ENCODE measurements at places on chromosomes 12 and 14. TPM values are rescaled to one million over a fixed set of nuclear protein-coding genes. Genes with fewer than 3 reads are reported as not detected.

Gene SCN8A
- 4.1 TPM for total RNA-seq

Gene ERBB3
- 387 TPM for total RNA-seq

Gene COCH
- not detected for total RNA-seq

Gene LRFN5
- 1.7 TPM for total RNA-seq

Gene LMBR1L
- total RNA-seq = 34.7 TPM

Gene PITPNM2
- total RNA-seq = 22.4 TPM

Gene DBX2
- total RNA-seq = not detected

Gene ACOT2
- total RNA-seq = 26.2 TPM

Gene LIN7A
- 23.1 TPM for total RNA-seq

- H3K36me3 ChIP-seq = no peaks in the 10 kb centered on the region
- H3K4me3 ChIP-seq = no peak overlapping the region
- DNase-seq = no peak
- no peak overlapping the region for H3K27ac ChIP-seq
- no peaks in the 10 kb centered on the region for H3K4me1 ChIP-seq
- no peaks in the 10 kb centered on the region for H3K27me3 ChIP-seq
Measured at GRCh38 chr14:28867571-28867970, 101.0 kb downstream of the FOXG1 start.

- H3K4me3 ChIP-seq = no peak overlapping the region
- DNase-seq = peak; percentile 58
- no peak overlapping the region for H3K27ac ChIP-seq
- no peaks in the 10 kb centered on the region for H3K27me3 ChIP-seq
Measured at GRCh38 chr14:105203057-105203531, 22.0 kb upstream of the NUDT14 start.

GRCh38 chr12:97760601-97761000 lies 298.0 kb downstream of the RMST start:
- DNase-seq = no peak
- H3K36me3 ChIP-seq = no peaks in the 10 kb centered on the region
- H3K4me1 ChIP-seq = no peaks in the 10 kb centered on the region
- no peak overlapping the region for H3K4me3 ChIP-seq
- no peaks in the 10 kb centered on the region for H3K27me3 ChIP-seq
- H3K27ac ChIP-seq = no peak overlapping the region

- no peaks in the 10 kb centered on the region for H3K36me3 ChIP-seq
- no peak overlapping the region for H3K27ac ChIP-seq
- no peaks in the 10 kb centered on the region for H3K4me1 ChIP-seq
- DNase-seq = no peak
- H3K27me3 ChIP-seq = no peaks in the 10 kb centered on the region
Measured at GRCh38 chr12:115383668-115384067, 699.7 kb upstream of the TBX3 start.

GRCh38 chr14:53011053-53011462 lies 60.2 kb upstream of the FERMT2 start:
- no peak for DNase-seq
- H3K27ac ChIP-seq = no peak overlapping the region
- H3K27me3 ChIP-seq = no peaks in the 10 kb centered on the region
- no peaks in the 10 kb centered on the region for H3K4me1 ChIP-seq

DNA sequence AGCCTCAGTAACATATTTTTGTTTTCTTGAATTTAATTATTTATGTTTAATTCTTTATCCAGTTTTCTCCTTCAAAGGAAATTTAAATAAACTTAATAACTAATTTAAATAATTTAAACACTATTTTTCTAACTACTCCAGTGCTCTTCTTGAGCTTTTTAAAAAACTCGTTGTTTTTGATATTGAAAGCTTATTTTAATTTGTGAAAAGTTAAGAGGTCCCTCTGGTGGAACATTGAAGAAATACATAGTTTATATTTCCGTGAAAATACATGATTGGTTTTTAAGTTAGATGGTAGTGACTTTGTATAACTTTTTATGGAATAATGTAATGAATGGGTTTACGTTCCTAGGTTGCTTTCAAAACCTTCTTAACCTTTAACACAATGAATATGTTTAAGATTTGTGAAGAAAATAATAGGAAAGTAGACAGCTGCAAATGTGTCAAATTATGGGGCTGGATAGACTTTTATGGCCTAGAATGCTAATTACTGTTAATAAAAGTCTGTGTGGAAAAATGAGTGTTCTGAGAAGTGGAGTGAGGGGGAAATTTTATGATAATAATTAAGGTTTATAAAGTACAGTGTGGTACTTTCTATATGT lies 45.9 kb upstream of the MSRB3 start:
- H3K36me3 ChIP-seq = no peaks in the 10 kb centered on the region
- no peaks in the 10 kb centered on the region for H3K27me3 ChIP-seq
- no peak for DNase-seq
- H3K4me1 ChIP-seq = no peaks in the 10 kb centered on the region
- H3K27ac ChIP-seq = no peak overlapping the region

- no peaks in the 10 kb centered on the region for H3K36me3 ChIP-seq
- H3K4me3 ChIP-seq = peak overlapping the region; percentile 68
- H3K4me1 ChIP-seq = no peaks in the 10 kb centered on the region
- peak overlapping the region; percentile 82 for H3K27ac ChIP-seq
Measured at GRCh38 chr12:50924439-50925341, 27.7 kb upstream of the HIGD1C start.

- H3K36me3 ChIP-seq = no peaks in the 10 kb centered on the region
- no peaks in the 10 kb centered on the region for H3K27me3 ChIP-seq
- H3K4me1 ChIP-seq = peaks cover 9% of the 10 kb centered on the region
- no peak overlapping the region for H3K4me3 ChIP-seq
Measured at GRCh38 chr12:5506821-5507231, 74.9 kb downstream of the NTF3 start.

- DNase-seq = no peak
- no peaks in the 10 kb centered on the region for H3K4me1 ChIP-seq
- H3K27ac ChIP-seq = no peak overlapping the region
- H3K4me3 ChIP-seq = no peak overlapping the region
Measured at GRCh38 chr14:95207475-95208233, 50.3 kb upstream of the DICER1 start.

DNA sequence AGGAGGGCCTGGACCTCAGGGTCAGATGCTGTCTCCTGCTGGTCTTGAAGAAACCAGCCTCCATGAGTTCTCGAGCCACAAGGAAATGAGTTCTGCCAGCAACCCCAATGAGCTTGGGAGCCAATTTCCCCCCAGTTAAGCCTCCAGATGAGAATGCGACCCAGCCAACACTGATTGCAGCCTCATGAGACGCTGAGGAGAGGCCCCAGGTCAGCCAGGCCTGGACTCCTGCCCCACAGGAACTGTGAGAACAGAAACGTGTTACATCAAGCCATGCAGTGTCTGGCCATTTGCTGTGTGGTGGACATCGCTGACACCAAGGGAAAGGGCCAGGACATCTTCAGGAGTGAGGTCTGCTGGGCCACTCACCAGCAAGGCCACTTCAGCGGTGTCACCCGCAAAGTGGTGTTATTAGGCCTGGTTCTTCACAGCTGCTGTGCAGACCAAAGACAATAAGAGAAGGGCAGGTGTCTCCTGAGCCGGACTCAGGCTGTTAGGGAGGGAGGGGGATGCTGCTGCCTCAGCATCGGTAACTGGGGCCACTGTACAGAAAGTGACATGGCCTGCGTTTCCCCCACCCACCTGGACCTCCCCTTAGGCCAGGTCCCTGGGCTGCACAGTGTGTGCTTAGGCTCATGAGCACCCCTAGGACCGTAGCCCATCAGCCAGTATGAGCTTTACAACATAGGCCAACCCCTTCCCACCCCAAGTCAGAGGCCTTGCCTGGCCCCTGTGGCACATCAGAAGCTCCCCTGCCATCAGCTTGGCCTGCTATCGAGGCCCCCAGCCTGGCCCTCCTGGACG lies 272.4 kb upstream of the RTL1 start:
- H3K27me3 ChIP-seq = no peaks in the 10 kb centered on the region
- H3K4me3 ChIP-seq = no peak overlapping the region
- H3K36me3 ChIP-seq = no peaks in the 10 kb centered on the region
- no peak for DNase-seq

- no peaks in the 10 kb centered on the region for H3K4me1 ChIP-seq
- H3K27ac ChIP-seq = no peak overlapping the region
- H3K27me3 ChIP-seq = no peaks in the 10 kb centered on the region
- no peaks in the 10 kb centered on the region for H3K36me3 ChIP-seq
Measured at GRCh38 chr14:43894534-43894933, 612.5 kb downstream of the FSCB start.

DNA sequence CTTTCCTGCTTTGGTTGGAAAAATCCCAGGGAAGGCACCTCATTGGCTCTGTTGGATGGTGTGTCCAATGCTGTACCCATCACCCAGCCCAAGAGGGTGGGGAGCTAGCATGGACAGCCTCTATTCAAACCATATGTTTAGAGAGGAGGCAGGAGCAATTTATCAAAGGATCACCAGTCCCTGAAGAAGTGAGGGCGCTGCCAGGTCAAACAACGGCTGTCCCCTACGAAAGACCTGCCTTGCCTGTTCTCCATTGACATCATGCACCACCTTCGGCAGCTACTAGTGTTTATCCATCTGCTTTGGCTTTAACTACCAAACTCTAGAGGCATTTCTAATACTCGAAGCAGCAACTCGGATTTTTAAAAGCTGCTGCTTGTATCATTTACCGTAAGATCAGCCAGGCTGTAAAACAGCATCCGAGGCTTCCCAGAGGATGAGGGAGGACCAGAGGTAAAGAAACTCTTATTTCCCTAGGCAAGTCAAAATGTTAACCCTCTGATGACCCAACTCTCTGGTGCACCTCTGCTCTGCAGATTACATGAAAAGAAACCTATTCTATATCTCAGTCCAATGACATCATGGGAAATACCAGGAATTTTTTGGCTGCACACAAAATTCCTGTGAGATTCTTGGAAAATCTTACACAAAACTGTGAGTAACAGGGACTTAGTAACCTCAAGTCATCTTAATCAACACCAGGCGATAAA lies 720.9 kb upstream of the TBX3 start:
- H3K27ac ChIP-seq = no peak overlapping the region
- H3K36me3 ChIP-seq = no peaks in the 10 kb centered on the region
- H3K27me3 ChIP-seq = no peaks in the 10 kb centered on the region
- no peak for DNase-seq

DNA sequence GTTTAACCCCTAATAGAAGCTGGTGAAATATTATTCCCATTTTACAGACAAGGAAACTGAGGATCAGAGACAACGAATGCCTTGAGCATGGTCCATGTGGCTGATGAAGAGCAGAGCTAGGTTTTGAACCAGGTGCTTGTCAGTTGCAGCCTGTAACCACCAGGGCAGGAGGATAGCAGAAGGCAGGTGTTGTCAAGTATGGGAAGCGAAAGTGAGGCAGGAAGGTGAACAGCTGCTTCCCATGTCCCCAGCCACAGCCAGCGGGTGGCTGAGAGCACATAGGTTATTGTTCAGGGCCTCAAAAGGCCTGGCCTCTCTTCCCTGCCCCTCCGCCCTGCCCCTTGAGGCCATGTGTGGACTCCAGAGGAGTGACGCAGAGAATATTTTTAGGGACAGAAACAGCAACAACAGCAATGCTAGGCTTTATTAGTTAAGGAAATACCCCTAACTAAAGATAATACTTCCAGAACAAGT lies 39.6 kb downstream of the IQSEC3 start:
- no peak overlapping the region for H3K4me3 ChIP-seq
- H3K27me3 ChIP-seq = no peaks in the 10 kb centered on the region
- peak; percentile 71 for DNase-seq
- no peak overlapping the region for H3K27ac ChIP-seq

DNA sequence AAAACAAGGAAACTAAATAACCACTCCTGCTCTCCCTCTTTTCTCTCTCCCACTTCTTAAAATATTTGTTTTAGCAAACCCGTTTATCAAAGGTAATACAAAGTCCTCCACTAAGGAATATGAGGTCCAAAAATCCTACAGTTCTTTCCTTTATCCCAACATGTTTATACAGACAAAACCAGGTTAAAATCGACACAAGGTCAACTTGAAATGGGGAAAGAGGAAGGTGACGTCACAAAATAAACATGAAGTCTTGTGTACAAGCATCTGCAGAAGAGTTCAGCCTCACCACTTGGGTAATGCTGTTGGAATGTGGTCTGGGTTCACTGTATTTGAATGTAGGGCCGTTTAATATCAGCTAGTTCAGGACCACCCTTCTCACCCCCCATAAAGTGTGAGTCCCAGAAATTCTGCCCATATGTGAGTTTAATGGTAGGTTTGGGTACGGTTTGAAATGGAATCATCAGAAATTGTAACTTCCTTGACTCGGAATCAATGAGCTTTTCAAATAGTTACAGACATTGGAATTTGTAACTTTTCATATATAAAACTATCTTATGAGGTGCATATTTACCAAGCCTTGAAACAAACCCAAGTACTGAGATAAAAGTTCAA lies 120.0 kb upstream of the SLC38A2 start:
- no peaks in the 10 kb centered on the region for H3K27me3 ChIP-seq
- no peak overlapping the region for H3K27ac ChIP-seq
- H3K4me1 ChIP-seq = no peaks in the 10 kb centered on the region
- DNase-seq = no peak
- H3K4me3 ChIP-seq = no peak overlapping the region

GRCh38 chr12:55142669-55143565 lies 16.7 kb downstream of the OR9K2 start:
- H3K4me3 ChIP-seq = no peak overlapping the region
- DNase-seq = peak; percentile 70
- H3K4me1 ChIP-seq = no peaks in the 10 kb centered on the region
- no peaks in the 10 kb centered on the region for H3K27me3 ChIP-seq
- H3K36me3 ChIP-seq = no peaks in the 10 kb centered on the region

DNA sequence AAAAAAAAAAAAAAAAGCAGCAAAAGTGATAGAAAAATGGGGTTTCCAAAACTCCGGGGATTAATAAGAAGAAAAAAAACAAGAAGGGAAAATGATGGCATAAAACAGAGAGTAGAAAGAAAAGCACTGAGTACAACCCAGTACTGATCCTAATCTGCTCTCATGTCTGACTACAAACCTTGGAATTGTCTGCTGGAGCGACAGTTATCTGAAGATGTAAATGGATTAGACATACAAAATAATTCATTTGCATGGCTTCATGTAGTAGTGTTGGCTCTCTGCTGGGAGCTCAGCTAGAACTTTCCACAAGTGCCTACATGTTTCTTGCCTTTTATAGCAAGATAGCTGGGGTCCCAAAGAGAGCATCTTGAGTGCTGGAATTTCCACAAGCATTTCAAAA lies 34.2 kb downstream of the ZCRB1 start:
- no peak overlapping the region for H3K4me3 ChIP-seq
- no peak for DNase-seq
- H3K27ac ChIP-seq = no peak overlapping the region
- no peaks in the 10 kb centered on the region for H3K27me3 ChIP-seq
- no peaks in the 10 kb centered on the region for H3K36me3 ChIP-seq

DNA sequence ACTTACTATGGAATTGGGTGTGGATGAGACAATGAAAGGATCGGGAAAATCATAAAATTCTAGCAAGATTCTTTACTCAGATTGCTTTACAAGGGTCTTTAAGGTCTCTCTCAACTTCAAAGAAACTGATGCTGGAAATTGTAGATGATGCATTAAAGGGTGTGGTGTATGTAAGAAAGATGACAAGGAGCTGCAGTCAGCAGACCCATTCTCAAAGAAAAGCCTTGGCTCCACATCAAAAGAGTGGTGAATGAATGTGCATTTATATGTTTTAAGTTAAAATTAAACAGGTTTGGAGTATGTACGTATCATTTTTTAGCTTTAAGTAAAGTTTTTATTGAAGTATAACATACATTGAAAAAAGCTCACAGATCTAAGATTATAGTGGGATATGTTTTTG lies 194.5 kb downstream of the C12orf75 start:
- no peaks in the 10 kb centered on the region for H3K4me1 ChIP-seq
- no peaks in the 10 kb centered on the region for H3K27me3 ChIP-seq
- H3K4me3 ChIP-seq = no peak overlapping the region
- H3K27ac ChIP-seq = no peak overlapping the region

GRCh38 chr12:62210422-62210821 lies 49.8 kb upstream of the USP15 start:
- DNase-seq = peak; percentile 62
- H3K27ac ChIP-seq = no peak overlapping the region
- no peak overlapping the region for H3K4me3 ChIP-seq
- no peaks in the 10 kb centered on the region for H3K27me3 ChIP-seq
- H3K36me3 ChIP-seq = no peaks in the 10 kb centered on the region
- H3K4me1 ChIP-seq = no peaks in the 10 kb centered on the region

All from Peyer's patch (tissue), 4 donors.